ENCODE measurements at places on chromosomes 4 and X.
A peak's percentile ranks its signal among the peaks of the same experiment; 100 is the strongest.

GRCh38 chr4:185700630-185701029 is 111.4 kb downstream of the SORBS2 start:
- DNase-seq: no peak

- no peak for DNase-seq
Observed at GRCh38 chrX:154481195-154481594, 2.1 kb upstream of the LAGE3 start.

DNA sequence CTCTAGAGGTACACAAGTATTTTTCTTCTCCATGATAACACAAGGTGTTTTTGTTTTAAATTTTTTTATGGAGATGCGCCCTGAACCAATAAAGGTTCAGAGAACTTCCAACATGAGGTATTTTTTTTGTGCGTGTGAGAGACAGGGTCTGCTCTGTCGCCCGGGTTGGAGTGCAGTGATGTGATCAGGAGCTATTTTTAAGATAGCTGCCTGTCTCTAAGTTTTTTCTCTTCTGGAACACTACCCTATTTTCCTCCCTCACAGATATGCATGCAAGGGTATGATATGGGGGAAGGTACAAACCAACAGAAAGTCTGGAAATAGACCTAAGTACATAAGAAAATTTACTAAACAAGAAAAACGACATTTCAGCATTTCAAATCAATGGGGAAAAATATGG is 3.0 kb downstream of the GCNA start:
- DNase-seq: no peak

DNA sequence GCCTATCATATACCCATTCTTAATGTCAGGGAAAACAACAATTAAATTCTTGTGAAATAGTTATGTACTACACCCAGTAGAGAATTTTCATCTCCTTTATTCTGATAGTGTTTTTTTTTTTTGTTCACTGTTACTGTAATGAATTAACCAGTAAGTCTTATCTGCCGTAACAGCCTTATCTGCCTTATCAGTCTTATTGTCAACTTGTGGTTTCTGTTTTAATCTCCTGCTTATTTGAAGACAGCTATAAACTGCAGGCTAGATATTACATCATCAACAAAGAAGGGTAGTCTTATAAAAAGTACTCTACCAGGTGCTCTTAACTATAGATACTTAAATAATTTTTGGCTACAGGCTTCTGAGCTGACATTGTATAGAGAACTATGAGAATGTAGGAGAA is 79.5 kb downstream of the MAGEB5 start:
- DNase-seq: no peak

DNA sequence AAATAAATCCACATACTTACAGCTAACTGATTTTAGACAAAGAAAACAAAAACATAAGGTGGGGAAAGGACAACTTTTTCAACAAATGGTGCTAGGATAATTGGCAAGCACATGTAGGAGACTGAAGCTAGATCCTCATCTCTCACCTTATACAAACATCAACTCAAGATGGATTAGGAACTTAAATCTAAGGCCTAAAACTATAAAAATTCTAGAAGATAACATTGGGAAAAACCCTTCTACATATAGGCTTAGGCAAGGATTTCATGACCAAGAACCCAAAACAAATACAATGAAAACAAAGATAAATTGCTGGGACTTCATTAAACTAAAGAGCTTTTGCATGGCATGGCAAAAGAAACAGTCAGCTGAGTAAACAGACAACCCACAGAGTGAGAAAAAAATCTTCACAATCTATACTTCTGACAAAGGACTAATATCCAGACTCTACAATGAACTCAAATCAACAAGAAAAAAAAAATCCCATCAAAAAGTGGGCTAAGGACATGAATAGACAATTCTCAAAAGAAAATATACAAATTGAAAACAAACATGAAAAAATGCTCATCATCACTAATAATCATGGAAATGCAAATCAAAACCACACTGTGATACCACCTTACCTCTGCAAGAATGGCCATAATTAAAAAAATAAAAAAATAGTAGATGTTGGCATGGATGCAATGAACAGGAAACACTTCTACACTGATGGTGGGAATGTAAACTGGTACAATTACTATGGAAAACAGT is 14.1 kb upstream of the AFP start:
- no peak for DNase-seq

GRCh38 chr4:76801621-76802235 is 96.2 kb downstream of the SOWAHB start:
- peak; percentile 68 for DNase-seq

DNA sequence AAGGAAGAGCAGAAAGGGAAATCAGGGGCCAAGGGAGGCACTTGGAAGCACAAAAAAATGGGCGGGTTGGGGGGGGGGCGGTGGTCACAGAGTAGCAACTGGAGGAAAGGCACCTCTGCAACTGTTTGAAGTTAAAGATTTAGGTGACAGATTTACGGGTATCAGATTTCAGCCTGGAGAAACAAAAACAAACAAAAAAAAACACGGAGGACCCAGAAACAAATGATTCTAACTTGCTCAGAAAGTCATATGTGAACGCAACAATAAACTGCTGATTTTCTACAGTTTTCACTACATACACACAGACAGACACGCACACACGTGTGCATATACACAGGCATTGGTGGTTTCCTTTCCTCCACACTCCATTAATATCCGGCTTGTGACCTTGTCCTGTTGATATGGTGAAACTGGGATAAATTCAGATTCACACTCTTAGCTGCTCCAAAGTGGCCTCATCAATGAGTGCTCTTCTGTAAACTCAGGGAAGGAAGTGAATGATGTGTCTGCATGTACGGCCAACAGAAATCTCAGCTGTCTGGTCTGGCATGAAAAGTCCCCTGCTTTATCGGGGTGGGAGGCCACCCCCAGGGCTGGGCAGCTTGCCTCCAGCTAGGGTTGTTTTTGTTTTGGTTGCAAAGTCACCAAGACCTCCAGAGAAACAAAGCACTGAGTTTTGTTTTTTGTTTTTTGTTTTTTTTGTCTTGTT is 54.3 kb downstream of the CHST7 start:
- DNase-seq: no peak

DNA sequence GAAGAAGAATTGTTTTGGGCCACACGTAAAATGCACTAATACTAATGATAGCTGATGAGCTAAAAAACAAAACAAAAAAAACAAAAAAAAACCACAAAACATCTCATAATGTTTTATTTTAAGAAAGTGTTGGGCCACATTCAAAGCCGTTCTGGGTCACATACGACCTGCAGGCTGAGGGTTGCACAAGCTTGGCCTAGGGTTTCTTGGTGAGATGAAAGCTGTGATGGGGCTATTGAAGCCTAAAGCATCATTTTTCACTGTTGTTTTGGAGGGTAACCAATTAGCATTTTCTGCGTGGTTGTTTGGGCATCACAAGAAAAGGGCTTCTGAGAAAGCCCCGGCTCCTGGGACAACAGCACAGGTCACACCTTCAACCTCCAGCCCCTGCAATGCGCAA is 42.5 kb upstream of the ZNF157 start:
- no peak for DNase-seq

DNA sequence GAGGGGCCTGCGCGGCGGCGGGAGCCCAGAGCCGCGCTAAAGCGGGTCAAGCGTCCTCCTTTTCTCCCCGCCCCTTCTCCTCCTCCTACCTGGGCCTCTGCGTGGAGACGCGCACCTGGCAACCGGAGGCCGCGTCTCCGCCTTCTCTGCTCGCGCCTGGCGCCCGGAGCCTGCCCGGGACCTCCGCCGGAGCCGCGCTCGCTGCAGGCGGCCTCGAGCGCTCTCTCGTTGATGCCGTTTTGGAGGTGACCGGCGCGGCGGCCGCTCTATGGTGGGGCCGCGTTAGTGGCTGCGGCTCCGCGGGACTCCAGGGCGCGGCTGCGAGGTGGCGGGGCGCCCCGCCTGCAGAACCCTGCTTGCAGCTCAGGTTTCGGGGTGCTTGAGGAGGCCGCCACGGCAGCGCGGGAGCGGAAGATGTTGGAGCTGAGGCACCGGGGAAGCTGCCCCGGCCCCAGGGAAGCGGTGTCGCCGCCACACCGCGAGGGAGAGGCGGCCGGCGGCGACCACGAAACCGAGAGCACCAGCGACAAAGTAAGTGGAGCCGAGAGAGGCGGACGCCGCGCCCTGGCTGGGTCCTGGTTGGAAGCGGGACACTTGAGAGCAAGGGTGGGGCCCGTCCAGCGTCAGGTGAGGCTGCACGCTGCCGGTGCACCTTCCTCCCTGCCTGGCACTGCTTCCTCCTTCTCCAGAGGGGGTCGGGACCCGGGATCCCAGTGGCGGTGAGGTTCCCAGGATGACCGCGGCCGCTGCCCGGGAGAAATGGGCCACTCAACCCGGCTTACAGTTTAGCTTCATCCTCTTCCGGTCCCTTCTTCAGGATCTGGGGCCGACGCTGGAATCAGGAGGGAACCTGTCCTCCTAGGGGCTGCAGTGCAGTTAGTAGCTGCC is at the start of gene CDS1:
CDS1 (plus strand) TSS at position 140 of the 888 bp plus-strand sequence; CDS start at position 415, 275 bp downstream.
- no peak for DNase-seq

DNA sequence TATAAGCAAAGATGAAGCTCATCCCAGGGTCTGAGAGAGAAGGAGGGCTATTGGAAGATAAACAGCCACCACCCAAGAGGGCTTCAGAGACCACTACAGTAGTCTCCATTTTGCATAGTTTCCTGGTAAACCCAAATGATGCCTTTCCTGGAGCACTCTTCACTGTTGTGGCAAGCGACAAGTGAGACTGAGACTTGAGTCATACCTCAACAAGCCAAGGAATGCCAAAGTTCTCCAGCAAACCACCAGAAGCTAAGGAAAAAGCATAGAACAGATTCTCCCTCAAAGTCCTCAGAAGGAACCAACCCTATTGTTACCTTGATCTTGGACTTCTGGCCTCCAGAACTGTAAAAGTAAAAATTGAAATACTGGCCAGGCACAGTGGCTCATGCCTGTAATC is 65.9 kb downstream of the LARP7 start:
- DNase-seq: peak; percentile 30

GRCh38 chr4:145734576-145735346 is 54.8 kb downstream of the C4orf51 start:
- peak; percentile 99 for DNase-seq

DNA sequence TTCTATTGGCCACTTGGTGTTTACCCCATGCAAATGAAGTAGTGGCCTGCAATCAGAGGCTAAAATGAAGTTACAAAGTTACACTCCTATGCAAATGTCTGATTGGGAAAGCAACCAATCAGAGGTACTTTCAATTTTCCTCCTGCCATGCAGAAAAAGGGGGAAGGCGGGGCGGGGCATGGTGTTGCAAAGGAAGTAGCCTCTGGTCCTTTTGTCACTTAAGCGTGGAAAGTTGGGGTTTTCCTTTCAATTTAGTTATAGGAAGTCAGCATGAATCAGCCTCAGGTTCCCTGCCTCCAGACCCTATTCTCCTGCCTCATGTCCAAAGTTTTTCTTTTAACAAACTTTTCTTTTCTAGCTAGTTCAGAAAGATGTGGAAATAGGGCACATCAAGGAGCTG is 69.3 kb downstream of the GPC4 start:
- no peak for DNase-seq

DNA sequence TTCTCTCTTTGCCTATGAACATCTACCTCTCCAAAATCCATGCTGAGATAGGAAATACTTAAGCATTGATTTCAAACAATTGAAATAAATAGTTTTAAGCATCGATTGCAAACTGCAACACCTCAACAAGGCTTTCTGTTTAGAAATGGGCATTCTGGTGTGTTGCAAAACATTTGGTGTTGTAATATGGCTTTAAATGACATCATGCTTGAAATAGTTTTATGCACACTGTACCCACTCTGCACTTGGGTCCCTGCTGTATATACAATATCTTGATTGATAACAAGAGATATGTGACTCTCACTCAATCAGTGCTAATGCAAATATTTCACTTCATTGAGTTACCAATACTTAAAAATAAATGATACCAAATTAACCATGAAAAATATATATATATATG is 964.9 kb upstream of the GRIA3 start:
- DNase-seq: no peak

DNA sequence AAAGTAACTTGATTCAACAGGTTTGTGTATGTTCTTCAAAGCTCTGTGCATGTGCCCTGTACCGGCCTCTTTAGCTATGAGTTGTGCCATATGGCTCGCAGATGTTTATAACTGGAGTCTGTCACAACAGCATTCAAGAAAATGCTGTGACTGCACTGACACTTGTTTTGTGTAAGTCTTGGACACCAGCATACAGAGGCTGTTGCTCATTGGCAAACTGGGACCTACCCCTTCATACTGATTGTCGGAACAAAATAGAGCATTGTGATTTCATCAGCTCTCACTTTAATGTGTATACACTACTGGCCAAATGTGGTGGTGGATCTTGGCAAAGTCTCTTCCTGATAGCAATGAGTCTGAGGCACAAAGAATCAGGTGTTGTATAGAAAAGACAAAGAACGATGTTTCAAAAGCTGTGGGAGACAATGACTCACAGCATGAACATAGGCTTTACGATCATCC is 133.9 kb downstream of the EGF start:
- DNase-seq: peak; percentile 45

DNA sequence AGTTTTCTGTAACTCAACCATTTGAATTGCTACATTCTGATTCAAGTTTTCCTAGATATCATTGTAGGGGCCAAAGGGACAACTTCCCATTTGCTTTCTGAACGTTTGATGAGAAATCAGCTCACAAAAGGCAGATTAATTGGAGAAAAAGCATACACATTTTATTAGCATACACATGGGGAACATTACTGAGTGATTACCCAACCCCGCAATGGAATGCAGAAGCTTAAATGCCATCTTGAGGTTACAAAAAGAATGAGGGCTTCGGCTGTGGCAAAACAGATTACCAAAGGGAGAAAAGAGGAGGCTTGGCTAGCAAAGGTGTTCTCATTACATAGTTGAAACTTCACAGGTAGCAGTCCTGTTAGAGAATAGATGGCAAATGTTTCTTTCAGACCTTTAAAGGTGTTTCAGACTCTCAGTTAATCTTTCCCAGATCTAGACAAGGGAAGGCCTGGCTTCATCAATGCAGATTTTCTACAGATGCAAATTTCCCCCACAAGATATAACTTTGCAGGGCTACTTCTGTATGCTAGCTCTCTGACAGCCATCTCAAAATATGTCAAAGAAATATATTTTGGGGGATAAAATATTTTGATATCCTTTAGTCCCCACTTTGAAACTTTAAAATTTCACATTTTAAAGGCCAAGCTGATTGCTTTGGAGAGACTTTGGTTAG is 26.5 kb upstream of the HERC6 start:
- DNase-seq: peak; percentile 31

DNA sequence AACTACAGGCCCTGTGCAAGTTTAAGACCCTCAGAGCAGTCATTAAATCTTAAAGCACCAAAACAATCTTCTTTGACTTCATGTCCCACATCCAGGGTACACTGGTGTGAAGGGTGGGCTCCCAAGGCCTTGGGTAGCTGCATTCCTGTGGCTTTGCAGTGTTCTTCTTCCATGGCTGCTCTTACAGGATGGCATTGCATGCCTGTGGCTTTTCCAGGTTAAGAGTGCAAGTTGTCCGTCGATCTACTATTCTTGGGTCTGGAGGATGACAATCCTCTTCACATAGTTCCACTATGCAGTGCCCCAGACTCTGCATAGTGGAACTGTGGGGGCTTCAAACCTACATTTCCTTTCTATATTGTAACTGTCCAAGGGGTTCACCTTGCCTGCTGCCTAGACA is 494.5 kb downstream of the CFAP47 start:
- no peak for DNase-seq

DNA sequence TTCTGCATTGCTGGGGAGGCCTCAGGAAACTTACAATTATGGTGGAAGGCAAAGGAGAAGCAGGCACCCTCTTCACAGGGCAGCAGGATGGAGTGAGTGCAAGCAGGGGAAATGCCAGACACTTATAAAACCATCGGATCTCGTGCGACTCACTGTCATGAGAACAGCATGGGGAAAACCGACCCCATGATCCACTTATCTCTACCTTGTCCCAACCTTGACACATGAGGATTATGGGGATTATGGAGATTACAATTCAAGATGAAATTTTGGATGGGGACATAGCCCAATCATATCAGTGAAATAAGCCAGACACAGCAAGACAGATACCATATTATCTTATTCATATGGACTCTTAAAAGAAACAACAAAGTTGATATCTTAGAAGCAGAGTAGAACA is 134.9 kb downstream of the C4orf33 start:
- no peak for DNase-seq

Measured in fibroblast of upper back skin (primary cell).